ENCODE measurements at places on chromosomes 11 and 22.

DNA sequence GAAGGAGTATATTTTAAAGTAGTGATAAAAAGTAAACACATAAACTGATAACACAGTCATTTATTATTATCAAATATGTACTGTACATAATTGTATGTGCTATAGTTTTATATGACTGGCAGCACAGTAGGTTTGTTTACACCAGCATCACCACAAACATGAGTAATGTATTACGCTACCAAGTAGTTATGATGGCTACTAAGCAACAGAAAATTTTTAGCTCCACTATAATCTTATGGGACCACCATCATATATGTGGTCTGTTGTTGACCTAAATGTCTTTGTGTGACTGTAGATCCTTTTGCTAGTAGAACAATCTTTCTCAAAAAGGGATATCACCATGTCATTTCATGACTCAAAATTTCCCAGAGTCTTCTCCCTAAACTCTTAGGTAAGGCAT, 93.5 kb downstream of the LARGE2 start:
- no peak for DNase-seq

- DNase-seq = no peak
These were observed at the start of gene KCNC1 for GRCh38 chr11:17734418-17734911. TSS of gene KCNC1 (plus strand) at chr11:17734781. CDS start at chr11:17736003, 1,222 bp downstream.

- DNase-seq = no peak
These were observed 4.9 kb downstream of the OVOL1 start for GRCh38 chr11:65791719-65792213.

GRCh38 chr11:132604431-132604830, 927.9 kb downstream of the OPCML start:
- DNase-seq = no peak

DNA sequence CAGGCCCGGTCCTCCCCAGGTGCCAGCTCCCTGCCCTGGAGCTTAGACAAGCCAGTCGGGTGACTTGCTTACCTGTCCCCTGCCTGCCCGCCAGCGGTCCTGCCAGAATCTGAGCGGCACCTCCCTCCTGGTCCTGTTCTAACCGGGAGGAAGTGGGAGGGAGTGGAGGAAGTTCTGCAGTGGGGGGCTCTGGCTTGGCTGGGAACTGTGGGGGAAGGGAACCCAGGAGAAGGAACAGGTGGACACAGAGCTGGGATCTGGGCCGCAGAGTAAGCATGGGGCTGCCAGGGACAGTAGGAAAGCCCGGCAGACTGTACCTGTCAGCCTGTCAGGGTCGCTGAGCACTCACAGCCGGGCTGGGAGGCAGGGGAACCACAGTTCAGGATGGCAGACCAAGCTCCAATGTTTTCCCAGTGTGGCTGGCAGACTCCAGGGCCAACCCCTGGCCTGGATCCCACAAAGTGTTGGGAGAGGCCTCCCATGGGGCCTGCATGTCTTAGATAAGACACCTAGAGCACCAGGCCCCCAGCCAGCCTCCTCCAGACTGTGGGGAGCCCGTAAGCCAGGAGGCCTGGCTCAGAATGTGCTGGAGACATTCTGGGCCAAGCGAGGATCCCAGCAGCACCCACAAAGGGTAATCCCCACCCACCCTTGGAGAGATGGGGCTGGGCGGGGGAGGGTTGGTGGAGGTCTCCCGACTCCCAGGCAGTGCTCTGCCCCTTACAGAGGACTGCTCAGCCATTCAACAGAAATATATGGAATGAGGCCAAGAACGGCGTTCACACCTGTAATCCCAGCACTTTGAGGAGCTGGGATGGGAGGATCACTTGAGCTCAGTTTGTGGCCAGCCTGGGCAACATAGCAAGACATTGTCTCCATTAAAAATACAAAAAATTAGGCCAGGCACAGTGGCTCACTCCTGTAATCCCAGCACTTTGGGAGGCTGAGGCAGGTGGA, 2.3 kb downstream of the CYB5R3 start:
- no peak for DNase-seq

GRCh38 chr11:120179057-120179672, 31.7 kb upstream of the OAF start:
- DNase-seq = no peak

DNA sequence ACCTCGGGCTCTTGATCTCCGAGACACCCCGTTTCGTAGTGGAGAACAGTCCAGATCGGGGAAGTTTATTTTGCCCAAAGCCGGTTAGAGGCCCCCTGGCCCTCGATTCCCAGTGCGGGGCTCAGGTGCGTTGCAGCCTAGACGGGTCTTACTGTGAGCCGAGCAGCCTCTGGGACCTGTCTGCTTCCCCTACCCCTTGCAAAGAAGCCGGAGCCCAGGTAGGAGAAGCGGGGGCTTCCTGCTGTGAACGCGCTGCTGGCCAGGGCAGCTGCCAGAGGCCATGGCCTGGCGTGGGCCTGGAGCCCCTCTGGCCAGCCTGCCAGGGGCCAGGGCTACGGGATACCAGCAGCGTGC, 621 bp downstream of the TSPO start:
- DNase-seq = no peak

- no peak for DNase-seq
These were observed at the start of gene TCN2 for GRCh38 chr22:30606455-30607299. TSS of gene TCN2 (plus strand) at chr22:30607174. CDS start at chr22:30607332, 158 bp downstream.

- DNase-seq = no peak
These were observed 6.7 kb downstream of the ANKRD13D start for GRCh38 chr11:67295846-67296245.

DNA sequence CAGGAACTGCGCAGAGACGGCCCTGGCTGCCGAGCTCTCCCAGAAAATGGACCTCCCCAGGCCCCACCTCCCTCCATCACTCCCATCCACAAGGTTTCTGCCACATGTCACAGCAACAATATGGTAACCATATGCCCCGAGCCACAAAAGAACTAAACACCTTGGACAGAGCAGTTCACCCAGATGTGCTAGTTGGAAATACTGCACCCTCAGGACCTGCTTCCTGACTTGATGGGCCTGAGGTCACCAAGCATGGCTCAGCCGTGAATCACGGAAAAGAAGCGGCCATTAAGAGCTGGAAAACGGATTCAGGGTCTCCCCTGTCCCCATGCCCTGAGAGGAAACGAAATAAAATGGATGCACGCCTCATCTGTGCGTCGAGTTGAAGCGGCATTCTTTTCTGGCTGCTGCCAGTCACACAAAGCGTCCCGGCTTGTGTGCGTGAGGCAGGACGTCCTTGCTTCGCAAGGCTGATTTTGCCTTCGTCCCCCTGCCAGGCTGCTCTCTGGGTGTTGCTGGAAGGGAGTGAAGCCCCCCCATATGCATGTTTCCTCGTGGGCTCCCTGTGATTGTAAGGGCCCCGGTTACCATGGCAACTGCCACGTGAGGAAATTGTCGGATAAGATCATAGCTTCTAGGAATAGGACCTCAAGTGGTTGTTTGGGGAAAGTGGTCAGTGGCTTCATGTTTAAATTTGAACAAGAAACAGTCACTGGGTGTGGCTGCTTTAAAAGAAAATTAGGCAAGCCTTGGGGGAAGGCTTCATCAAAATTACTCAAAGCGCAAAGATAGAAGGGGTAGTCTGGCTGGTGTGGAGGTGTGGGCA, 51.7 kb downstream of the FLI1 start:
- no peak for DNase-seq

DNA sequence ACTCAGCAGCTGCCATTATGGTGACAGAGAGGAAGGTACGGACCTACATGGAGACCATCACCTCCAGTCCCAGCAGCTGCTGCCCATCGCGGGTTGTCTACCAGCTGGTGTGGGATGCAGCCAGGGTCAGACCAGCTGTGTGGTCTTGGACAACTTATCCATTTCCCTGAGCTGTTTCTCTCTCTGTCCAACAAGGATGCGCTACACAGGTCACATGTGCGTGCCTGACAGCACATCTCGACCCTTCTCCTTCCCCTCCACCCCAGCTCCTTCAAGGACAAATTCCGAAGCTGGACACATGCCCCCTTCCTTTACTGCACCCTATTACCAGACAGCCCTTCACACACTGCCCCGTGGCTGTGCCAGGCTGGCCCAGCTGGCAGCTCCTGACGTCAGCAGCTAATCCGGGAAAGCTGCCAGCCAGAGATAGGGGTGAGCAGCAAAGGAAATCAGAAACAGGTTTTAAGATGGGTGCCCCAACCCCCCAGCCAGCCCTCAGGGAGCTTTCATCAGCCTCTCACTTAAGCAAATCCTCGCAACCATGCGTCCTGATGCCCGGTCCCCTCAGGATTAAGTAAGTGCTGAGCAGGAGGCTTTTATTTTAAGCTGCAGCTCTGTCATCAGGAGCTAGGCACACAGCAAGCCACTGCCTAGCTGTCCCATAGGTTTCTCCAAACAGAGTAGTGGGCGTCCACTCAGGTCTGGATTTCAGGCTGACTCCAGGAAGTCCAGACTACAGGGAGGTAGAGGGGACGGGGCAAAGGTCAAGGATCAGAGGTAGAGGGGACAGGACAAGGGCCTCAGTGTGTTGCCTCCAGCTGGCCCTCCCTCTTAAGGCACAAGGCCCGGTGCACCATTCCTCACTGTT, 20.3 kb downstream of the TEF start:
- DNase-seq = no peak

DNA sequence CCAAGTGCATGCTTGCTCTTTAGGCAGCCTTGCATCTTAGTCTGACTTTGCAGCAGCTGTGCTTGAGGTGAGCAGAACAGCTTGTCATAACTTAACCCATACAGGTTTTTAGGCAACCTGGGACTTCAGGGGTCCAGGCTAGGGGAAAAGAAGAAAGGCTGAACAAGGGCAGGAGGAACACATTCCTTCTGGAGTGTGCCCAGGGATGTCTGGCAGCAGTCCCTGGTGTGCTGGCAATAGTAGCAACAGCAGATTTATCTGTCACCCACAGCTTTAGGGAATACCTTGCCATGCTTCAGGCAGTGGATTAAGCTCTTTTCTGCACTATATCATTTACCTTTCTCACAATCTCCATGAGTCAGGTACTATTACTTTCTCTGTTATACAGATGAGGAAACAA, 513.0 kb downstream of the RAB38 start:
- DNase-seq = no peak

GRCh38 chr11:134572741-134573675, 161.0 kb upstream of the B3GAT1 start:
- DNase-seq = no peak

- no peak for DNase-seq
These were observed 11.5 kb upstream of the ZC3H12C start for GRCh38 chr11:110081462-110082376.

DNA sequence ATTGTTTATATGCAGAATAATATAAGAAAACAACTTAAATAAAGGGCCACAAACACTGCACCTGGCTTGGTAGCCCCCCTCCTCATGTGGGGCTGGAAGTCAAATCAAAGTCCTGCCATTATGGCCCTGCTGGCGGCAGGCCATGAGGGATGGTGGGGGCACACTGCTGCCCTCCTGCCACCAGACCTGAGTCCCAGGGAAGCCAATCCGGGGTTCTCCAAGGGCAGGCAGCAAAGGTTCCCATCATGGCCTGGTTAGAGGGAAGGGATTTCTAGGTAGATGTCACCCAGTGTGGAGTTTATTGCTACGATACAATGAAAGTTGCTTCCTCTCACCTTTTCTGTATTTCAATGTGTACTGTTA, 39.1 kb downstream of the C11orf58 start:
- no peak for DNase-seq

DNA sequence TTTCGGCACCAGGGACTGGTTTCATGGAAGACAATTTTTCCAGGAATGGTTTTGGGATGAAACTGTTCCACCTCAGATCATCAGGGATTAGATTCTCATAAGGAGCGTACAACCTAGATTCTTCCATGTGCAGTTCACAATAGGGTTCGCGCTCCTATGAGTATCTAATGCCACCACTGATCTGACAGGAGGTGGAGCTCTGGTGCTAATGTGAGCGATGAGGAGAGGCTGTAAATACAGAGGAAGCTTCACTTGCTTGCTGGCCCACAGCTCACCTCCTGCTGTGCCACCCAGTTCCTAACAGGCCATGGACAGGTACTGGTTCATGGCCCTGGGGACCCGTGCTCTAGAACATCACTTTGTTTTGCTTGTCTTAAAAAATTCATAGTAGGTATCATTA, 41.8 kb upstream of the AMPD3 start:
- no peak for DNase-seq

- no peak for DNase-seq
These were observed 3.6 kb downstream of the RTN4RL2 start for GRCh38 chr11:57463671-57464538.

DNA sequence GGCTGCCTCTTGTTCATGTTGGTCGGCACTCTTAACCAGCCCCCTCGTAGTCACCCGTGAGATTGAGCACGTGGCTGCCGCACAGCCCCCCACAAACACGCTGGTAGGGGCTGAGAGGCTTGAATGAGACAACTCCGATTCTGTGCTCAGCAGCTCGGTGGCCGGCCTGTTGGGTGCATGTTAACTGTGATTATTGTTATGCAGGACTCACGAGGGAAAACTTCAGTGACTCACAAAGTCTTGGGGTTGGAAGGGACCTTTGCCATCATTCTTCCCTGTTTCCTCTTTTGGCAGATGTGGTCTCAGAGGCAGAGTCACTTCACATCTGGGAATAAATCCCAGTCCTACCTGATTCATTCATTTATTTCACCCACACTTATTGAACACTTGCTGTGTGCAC, 75.2 kb downstream of the ADAMTS15 start:
- DNase-seq = no peak

GRCh38 chr11:67002921-67003411, 20.0 kb upstream of the SYT12 start:
- no peak for DNase-seq

- no peak for DNase-seq
These were observed 4.7 kb downstream of the HEPHL1 start for GRCh38 chr11:94025690-94026394.

- DNase-seq = no peak
These were observed 50.3 kb upstream of the MYEOV start for GRCh38 chr11:69243496-69244200.

DNA sequence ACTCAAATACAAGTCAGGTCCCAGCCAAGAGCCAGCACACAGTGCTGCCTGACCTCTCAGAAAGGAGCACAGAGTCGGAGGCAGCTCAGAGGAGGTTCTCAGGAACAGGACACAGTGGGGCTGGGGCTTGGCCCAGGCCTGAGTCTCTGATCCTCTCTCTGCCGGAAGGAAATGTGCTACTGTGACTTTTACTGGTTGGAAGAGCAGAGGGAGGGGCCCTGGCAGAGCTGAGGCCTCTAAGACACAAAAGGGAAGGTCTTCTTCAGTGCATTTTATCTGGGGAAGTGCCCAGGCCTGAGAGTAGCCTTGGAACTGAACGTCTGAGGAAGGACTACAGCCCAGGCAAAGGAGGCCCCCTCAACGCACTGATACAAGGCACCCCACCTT, 16.2 kb upstream of the CASTOR1 start:
- DNase-seq = no peak

- no peak for DNase-seq
These were observed 33.9 kb upstream of the IGLL5 start for GRCh38 chr22:22853713-22854112.

DNA sequence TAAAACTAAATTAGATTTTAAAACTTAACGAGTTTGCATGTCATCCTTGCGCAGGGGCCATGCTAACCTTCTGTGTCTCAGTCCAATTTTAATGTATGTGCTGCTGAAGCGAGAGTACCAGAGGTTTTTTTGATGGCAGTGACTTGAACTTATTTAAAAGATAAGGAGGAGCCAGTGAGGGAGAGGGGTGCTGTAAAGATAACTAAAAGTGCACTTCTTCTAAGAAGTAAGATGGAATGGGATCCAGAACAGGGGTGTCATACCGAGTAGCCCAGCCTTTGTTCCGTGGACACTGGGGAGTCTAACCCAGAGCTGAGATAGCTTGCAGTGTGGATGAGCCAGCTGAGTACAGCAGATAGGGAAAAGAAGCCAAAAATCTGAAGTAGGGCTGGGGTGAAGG, 10.6 kb downstream of the LIMK2 start:
- no peak for DNase-seq

- no peak for DNase-seq
These were observed 315.0 kb downstream of the JRKL start for GRCh38 chr11:96704847-96705246.

- DNase-seq = no peak
These were observed 83.3 kb downstream of the SGSM3 start for GRCh38 chr22:40453671-40454070.

Measured in stimulated activated CD8-positive, alpha-beta memory T cell treated with anti-CD3 and anti-CD28 coated beads, Interleukin-4, amount 100 ng/mL, for 4 hours (primary cell).